ENCODE measurements at places on chromosomes 7 and 10.

GRCh38 chr10:63972949-63973827 lies 452.0 kb downstream of the REEP3 start:
- no peak for DNase-seq

- DNase-seq = no peak
Measured at GRCh38 chr7:130350945-130351790, 6.6 kb downstream of the CPA5 start.

GRCh38 chr10:69965086-69965485 lies 87.6 kb upstream of the MACROH2A2 start:
- DNase-seq = no peak

GRCh38 chr7:107953924-107954303 lies 49.0 kb downstream of the LAMB1 start:
- no peak for DNase-seq

DNA sequence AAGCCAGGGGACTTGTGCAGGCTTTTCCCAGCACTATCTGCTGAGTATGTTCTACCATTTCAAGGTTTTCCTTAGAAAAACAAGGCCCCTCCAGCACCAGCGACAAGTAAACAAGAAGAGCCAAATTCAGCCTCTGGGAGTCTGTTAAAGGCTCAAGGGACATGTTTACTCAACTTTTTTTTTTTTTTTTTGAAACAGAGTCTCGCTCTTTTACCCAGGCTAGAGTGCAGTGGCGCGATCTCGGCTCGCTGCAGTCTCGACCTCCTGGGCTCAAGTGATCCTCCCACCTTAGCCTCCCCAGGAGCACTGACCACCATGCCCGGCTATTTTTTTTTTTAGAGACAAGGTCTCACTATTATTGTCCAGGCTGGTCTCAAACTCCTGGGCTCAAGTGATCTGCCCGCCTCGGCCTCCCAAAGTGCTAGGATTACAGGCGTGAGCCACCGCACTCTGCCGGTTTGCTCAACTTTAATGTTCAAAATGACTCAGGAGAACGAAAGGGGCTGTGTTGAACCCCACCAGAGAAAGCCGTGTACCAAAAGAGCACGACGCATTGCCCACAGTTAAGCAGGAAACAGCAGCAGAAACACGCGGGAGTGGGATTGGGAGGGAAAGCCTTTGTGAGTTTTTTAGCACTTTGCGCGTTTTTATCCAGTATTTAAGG lies 772 bp downstream of the PRDX3 start:
- no peak for DNase-seq

GRCh38 chr7:17983221-17984062 lies 43.1 kb upstream of the SNX13 start:
- DNase-seq = no peak

- DNase-seq = no peak
Measured at GRCh38 chr7:44285561-44285960, 39.8 kb downstream of the CAMK2B start.

DNA sequence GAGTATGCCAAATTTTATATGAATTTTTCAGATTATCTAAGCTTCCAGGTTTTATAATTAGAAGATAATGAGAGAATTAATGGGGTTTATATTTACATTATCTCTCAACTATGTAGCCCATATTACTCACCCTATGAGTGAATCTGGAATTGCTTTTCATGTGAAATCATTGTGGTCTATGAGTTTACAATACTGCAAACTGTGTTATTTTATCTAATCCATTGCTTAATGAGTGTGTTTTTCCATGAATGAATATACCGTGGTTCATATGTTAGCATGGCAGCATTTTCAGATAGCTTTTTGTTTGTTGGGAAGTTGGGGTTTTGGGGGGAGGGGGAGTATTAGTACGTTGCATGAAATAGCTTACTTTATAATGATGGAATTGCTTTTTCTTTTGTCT lies 44.5 kb downstream of the FGFBP3 start:
- no peak for DNase-seq

Measured in stimulated activated CD8-positive, alpha-beta memory T cell treated with anti-CD3 and anti-CD28 coated beads, Interleukin-15, amount 100 ng/mL, for 24 hours (primary cell).